HepG2 (cell line): ENCODE measurements at places on chromosomes 12 and 14. TPM values are rescaled to one million over a fixed set of nuclear protein-coding genes. Genes with fewer than 3 reads are reported as not detected.
A peak's percentile ranks its signal among the peaks of the same experiment; 100 is the strongest.

The TSHR gene
- total RNA-seq: not detected in 2 replicates

The AGAP2 gene
- total RNA-seq: 0.38 and 0.81 TPM in 2 replicates

The ANG gene
- 50.4 and 83.6 TPM in 2 replicates for total RNA-seq

The HOXC10 gene
- total RNA-seq: not detected in 2 replicates

The ALX1 gene
- not detected in 2 replicates for total RNA-seq

DNA sequence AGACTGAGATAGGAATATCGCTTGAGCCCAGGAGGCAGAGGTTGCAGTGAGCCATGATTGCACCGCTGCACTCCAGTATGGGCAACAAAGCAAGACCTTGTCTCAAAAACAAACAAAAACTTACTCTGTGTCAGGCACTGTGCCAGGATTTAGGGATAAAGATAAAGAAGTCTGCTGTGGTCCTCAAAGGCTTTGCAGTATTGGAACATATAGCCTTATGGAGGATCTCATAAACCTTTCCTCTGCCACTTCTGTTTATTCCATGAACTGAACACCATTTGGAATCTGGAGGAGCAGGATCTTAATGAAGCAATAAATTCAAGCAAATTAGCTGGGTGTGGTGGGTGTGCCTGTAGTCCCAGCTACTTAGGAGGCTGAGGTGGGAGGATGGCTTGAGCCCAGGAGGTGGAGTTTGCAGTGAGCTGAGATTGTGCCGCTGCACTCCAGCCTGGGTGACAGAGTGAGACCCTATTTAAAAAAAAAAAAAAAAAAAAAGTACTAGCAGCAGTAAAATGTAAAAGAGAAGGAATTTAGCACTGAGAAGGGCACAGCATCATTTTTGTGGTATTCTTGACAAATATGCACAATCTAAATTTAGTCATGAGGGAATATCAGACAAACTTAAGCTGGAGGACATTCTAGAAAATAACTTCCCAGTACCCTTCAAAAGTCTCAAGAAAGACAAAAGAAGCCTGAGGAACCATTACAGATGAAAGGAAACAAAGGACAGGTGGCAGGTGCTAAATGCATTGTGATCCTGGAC, 27.1 kb downstream of the BMAL2 start:
- peak; percentile 60 for DNase-seq
- H3K4me1 ChIP-seq: peaks cover 9% of the 10 kb centered on the region; the same call in 1 of the 2 replicates
- H3K4me3 ChIP-seq: no peak overlapping the region

DNA sequence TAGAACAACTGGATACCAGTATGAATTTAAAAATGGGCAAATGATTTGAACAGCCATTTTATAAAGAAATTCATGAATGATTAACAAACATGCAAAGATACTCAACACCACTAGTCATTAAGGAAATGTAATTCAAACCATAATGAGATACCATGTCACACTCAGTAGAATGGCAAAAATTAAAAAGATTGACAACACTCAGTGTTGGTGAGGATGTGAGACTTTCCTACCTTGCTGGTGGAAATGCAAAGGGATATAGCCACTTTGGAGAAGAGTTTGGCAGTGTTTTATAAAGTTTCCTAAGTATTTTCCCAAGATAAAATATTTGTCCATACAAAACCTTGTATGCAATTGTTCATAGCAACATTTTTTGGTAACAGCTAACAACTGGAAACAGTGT, 6.0 kb upstream of the CHST11 start:
- H3K27ac ChIP-seq: no peak overlapping the region
- H3K4me1 ChIP-seq: no peaks in the 10 kb centered on the region
- no peak overlapping the region for H3K4me3 ChIP-seq
- H3K36me3 ChIP-seq: no peaks in the 10 kb centered on the region

DNA sequence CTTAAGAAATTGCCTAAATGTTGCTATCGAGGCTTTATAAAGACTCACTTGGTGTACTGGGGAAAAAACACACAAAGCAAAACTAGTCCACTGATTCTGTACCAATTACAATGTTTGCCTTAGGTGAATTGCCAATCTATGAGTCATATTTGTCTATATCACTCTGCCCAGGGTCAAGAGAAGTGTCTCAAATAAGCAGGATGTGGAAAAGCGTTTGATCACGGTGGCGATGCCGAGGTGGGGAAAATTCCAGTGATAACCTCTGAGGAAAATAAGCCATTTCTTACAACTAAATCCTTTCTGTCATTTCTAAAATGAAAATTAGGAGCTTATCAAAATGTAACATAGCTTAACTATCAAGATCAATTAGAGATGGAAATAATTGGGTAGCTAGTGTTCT, 148.6 kb upstream of the DIO3 start:
- peaks cover 1% of the 10 kb centered on the region for H3K27me3 ChIP-seq
- no peaks in the 10 kb centered on the region for H3K36me3 ChIP-seq
- H3K4me1 ChIP-seq: peaks cover 25% of the 10 kb centered on the region
- no peak overlapping the region for H3K4me3 ChIP-seq
- no peak overlapping the region for H3K27ac ChIP-seq

DNA sequence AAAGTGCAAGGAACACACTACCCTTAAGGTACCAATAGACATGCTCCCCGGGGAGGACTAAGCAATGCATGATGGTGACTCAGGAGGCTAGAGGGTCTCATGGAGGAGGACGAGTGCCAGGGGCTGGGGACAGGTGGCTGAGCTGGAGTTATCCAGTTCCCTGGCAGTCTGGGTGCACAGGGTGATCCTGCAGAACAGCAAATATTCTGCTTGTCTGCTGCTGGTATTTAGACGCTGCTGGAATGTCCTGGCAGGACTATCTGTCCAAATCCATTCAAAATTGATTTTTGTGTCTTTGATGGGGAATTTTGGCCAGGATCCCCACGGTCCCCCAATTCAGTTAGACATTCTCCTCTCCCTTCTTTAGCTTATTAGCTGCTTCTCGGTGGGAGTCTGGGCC, 138.7 kb downstream of the C12orf75 start:
- H3K4me1 ChIP-seq: no peaks in the 10 kb centered on the region
- no peaks in the 10 kb centered on the region for H3K36me3 ChIP-seq
- DNase-seq: no peak
- no peak overlapping the region for H3K4me3 ChIP-seq

GRCh38 chr12:80018119-80018518, 81.2 kb upstream of the OTOGL start:
- no peak overlapping the region for H3K27ac ChIP-seq
- H3K36me3 ChIP-seq: no peaks in the 10 kb centered on the region
- no peak for DNase-seq
- no peaks in the 10 kb centered on the region for H3K27me3 ChIP-seq
- no peak overlapping the region for H3K4me3 ChIP-seq

GRCh38 chr14:103360548-103360947, 24.7 kb upstream of the MARK3 start:
- H3K27me3 ChIP-seq: no peaks in the 10 kb centered on the region
- no peak overlapping the region for H3K4me3 ChIP-seq
- DNase-seq: no peak
- no peak overlapping the region for H3K27ac ChIP-seq
- no peaks in the 10 kb centered on the region for H3K36me3 ChIP-seq

DNA sequence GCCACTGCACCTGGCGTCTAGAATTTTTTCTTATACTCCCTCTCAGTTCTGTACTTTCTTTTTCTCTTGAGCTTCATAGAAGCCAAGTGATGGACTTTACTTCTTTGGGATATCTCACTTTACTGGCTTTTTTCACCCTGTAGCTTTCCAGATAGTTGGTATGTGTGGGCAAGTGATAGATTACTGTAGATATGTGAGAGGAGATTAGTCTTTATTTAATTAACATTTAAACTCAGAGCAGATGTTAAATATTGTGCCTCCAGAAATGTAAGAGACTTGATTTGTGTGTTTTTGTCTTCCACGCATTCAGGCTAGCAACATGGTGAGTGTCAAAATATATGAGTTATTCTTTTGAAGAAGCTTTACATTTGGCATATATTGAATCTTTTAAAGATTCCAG, 39.5 kb upstream of the SLC17A8 start:
- H3K27me3 ChIP-seq: no peaks in the 10 kb centered on the region
- no peak overlapping the region for H3K27ac ChIP-seq
- peaks cover 37% of the 10 kb centered on the region for H3K36me3 ChIP-seq
- H3K4me1 ChIP-seq: no peaks in the 10 kb centered on the region
- H3K4me3 ChIP-seq: no peak overlapping the region

DNA sequence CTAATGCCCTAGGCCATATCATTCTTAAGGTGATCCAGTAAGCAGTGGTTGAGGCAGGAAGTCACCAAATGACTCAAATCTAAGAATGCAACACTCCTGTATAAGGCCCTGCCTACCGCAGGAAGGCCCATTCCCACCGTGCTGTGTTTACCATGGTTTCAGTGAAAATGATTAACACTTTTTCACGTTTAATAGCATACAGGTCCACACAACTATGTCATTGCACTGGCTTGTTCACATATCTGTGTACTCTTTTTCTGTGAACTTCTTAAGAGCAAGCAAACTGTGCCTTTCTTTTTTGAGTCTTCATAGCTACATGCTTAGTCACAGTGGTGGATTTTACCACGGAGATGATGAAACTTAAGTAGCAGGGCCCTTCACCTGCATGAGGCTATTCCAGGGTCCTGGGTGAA, 214.9 kb downstream of the CNTN1 start:
- H3K27ac ChIP-seq: no peak overlapping the region
- no peaks in the 10 kb centered on the region for H3K27me3 ChIP-seq

DNA sequence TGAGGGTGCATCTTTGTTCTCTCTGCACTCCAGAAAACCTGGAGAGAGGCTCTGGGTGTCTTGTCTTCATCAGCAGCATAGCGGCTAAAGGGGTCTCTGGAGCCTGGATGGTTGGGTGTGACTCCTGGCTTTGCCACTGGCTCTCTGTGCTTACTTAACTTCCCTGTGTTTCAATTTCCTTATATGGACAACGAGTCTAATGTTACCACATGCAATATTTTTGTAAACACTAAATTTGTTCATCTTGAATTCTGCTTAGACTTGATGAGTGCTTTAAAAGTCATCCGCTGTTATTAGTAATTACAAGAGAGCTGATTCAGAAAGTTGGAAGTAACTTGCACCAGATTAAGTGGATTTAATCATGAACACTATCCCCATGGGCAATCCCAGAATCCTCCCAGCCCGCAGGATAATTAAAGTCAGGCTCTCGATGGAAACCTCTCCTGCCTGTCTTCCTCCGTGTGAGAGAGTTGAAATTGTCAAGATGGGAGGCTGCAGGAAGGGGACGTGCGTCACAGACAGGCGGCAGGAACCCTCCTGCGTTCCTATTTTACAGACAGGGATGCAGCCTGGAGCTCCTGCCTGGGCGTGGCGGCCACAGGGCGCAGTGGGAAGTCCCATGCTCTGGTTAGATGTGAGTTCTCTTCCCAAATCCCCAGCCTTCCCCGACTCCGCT, 201.2 kb downstream of the TTC8 start:
- H3K36me3 ChIP-seq: no peaks in the 10 kb centered on the region
- no peaks in the 10 kb centered on the region for H3K27me3 ChIP-seq
- no peak for DNase-seq
- no peak overlapping the region for H3K4me3 ChIP-seq
- H3K4me1 ChIP-seq: peaks cover 37% of the 10 kb centered on the region
- no peak overlapping the region for H3K27ac ChIP-seq

- DNase-seq: no peak
- H3K4me1 ChIP-seq: no peaks in the 10 kb centered on the region
- H3K4me3 ChIP-seq: no peak overlapping the region
- no peaks in the 10 kb centered on the region for H3K36me3 ChIP-seq
- peaks cover 42% of the 10 kb centered on the region; the same call in 2 of the 3 replicates for H3K27me3 ChIP-seq
Observed at GRCh38 chr14:101082436-101083384, 179.2 kb upstream of the RTL1 start.

GRCh38 chr14:70043001-70043400, 145.8 kb downstream of the SLC8A3 start:
- H3K4me1 ChIP-seq: peaks cover 31% of the 10 kb centered on the region
- H3K4me3 ChIP-seq: no peak overlapping the region
- no peak overlapping the region for H3K27ac ChIP-seq
- no peak for DNase-seq
- no peaks in the 10 kb centered on the region for H3K36me3 ChIP-seq

- no peaks in the 10 kb centered on the region for H3K36me3 ChIP-seq
- H3K27ac ChIP-seq: no peak overlapping the region
- DNase-seq: no peak
- no peaks in the 10 kb centered on the region for H3K27me3 ChIP-seq
- no peaks in the 10 kb centered on the region for H3K4me1 ChIP-seq
Observed at GRCh38 chr12:69906411-69907216, 81.6 kb downstream of the MYRFL start.

GRCh38 chr14:74959596-74960180, 4.3 kb upstream of the PGF start:
- no peaks in the 10 kb centered on the region for H3K36me3 ChIP-seq
- no peak for DNase-seq
- peaks cover 43% of the 10 kb centered on the region for H3K4me1 ChIP-seq
- no peak overlapping the region for H3K27ac ChIP-seq

DNA sequence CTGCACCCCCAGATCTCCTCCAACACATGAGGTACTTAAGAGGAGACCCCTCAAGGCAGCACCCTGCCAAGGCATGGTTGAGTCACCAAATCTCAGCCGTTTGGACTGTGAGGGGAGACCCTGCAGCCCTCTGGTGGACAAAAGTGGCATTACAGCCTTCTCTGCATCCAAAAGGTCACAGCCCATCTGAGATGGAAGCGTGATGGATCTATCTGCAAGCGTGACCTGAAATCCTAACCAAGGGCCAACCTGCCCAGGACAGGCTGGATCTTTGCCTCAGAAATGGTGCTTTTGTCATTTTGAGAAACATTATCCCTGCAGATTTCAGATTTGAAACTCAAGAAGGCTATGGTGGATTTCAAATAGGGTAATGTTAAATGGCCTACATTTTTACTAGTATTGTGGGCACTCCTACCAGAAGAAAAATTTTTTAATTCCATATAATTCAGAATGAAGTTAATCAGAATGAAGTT, 23.7 kb upstream of the DHRS4 start:
- no peak overlapping the region for H3K4me3 ChIP-seq
- DNase-seq: peak; percentile 87
- H3K4me1 ChIP-seq: peaks cover 11% of the 10 kb centered on the region
- H3K27me3 ChIP-seq: no peaks in the 10 kb centered on the region
- H3K36me3 ChIP-seq: no peaks in the 10 kb centered on the region
- H3K27ac ChIP-seq: no peak overlapping the region

DNA sequence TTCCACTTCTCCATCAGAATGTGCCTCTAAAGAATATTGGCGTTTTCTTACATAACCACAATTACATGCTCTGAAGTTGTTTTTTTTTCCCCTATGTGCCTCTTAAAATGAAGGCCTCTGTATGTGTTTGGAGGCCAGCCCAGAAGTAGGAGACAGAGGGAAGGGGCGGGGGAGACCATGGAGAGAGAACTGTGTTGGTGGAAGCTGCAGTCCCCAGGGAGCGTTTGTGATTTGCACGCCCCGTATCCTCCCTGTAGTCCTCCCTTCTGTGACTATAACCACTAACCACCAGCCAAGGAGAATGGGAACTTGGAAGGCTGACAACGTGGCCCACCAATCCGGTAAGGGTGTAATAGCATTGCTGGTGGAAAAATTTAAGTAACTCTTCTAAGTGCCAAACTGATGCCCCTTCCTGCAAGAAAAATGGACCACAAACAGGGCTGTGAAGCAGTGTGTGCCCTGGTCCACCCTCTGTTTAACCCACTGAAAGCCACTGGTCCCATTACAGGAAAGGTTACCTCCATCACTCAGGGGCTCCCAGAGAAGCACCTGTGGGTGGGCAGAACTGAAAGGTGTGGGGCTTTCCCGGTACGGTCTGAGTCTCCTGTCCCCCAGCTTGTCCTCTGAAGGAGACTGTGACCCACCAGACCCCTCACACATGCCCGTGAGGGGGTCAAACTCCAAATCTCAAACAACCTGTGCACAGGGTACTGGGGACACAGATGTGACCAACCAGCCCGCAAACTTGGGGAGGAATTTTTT, 36.8 kb downstream of the CCDC88C start:
- no peak overlapping the region for H3K4me3 ChIP-seq
- no peaks in the 10 kb centered on the region; the same call in 1 of the 2 replicates for H3K36me3 ChIP-seq
- H3K27me3 ChIP-seq: no peaks in the 10 kb centered on the region
